MM.1S (cell line): ENCODE measurements at places on chromosomes 7 and 10.

DNA sequence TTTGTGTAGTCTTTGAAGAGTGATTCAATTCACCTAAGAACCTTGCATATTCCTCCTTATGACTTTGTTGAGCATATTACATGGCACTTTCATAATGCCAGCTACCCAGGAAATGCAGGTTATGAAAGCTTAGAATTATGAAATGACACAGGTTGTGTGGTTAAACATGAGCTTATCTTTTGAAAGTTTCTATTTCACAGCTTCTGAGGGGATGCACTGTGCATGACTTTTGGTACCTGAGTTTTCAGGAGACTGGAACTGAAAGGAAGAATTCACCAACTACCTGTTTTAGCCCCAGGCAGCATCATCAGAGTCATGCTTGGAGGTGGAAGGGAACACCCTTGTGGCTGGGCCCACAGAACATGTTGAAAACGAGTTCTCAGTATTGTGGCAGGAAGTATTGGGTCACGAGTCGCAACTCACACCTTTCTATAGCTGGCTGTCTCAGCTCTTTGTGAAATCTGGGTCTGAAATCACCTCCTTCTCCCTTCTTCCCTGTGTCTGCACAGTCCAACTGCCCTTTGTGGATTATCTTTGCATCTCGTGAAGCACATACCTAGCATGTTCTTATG, 228.2 kb downstream of the PTEN start:
- peak; percentile 97 for DNase-seq

- no peak for DNase-seq
These were observed 1.1 kb downstream of the ADRA2A start for GRCh38 chr10:111077785-111078504.

- DNase-seq, result no peak
These were observed 110.2 kb downstream of the MAPK8 start for GRCh38 chr10:48416584-48417232.

- peak; percentile 80 for DNase-seq
These were observed 113.2 kb upstream of the DGKB start for GRCh38 chr7:15015545-15016314.

DNA sequence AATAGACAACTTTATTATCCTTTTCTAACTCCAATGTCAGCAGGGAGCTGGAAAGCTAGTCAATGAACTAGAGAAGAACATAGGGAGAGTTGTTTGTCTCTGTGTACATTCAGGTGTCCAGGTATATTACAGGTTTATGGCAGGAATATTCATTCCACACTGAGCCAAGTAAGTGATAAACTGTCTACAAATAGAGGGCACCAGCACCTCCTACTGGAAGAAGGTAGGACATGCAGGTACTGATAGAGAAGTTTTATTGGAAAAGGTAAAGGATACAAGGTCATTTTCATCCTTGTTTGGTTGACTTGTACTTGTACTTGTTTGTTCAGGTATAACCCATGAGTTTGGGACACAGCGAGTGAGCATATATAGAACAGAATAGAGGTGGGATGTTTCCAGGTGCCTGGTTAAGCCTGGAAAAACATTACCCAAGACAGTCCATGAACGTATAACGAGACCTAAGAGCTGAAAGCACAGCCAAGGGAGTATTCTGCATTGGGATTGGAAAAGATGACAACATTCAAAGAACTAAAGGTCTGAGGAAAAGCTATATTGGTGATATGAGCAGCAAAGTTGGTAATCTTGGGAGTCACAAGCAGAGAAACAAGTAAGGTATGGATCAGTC, 61.4 kb upstream of the PPP1R3C start:
- peak; percentile 40 for DNase-seq

DNA sequence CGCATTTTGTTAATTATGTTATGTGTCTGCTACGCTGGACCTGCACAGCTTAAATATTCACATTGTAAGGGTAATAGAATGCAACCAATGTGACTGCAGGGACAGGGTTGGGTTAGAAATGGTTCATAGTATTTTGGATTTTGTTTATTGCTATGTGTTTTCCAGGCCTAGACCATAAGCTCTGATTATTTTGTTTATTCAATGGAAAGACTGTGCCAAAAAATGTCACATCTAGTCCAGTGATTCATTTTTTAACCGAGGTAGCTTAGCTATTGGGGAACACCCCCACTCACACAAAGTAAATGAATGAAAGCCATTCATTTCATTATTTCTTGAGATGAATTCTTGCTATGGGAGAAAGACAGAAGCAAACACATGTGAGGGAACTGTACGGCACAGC, 516.5 kb upstream of the ANKRD30A start:
- DNase-seq, result no peak

- no peak for DNase-seq
These were observed 156.3 kb upstream of the SEMA3C start for GRCh38 chr7:81075150-81075549.

DNA sequence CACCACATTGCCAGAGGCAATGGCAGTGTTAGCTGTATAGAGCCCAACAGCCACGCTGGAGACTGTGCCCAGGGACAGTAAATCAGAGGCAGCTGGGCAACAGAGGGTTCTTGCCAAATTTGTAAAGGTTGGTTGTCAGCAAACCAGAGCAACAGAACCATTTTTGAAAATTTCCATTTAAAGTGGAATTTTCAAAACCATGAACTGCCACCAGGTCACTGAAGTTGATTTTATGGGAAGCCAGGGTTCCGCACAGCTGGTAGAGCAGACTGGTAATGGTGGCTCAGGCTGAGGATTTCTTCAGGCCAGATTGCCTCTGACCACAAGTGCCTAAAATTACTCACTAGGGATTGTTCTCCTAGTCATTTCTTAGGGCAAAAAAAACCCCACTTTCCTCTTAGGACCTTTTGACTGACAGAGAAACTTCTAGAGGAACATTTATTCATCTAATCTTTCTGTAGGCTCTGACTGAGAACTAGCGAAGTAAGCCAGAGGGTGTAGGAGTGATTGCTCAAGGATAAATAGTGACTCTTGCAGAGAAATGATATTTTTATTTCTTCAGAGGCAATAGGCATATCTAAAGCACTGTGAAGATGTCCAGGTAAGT, 342.4 kb downstream of the BBS9 start:
- no peak for DNase-seq

DNA sequence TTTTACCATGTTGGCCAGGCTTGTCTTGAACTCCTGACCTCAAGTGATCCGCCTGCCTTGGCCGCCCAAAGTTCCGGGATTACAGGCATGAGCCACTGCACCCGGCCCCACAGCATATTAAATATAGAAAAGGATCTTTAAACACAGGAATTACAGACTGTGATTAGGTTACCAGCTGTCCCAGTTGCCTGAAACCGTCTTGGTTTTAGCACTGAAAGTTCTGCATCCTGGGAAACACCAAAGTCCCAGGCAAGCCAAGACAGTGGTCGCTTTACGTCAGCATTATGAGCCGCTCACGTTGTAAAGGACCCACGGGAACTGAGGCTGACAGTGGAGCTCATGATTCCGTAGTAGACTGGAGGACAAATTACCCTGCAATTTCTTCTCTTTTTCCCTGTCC, 69.0 kb upstream of the FAM180A start:
- DNase-seq, result no peak

DNA sequence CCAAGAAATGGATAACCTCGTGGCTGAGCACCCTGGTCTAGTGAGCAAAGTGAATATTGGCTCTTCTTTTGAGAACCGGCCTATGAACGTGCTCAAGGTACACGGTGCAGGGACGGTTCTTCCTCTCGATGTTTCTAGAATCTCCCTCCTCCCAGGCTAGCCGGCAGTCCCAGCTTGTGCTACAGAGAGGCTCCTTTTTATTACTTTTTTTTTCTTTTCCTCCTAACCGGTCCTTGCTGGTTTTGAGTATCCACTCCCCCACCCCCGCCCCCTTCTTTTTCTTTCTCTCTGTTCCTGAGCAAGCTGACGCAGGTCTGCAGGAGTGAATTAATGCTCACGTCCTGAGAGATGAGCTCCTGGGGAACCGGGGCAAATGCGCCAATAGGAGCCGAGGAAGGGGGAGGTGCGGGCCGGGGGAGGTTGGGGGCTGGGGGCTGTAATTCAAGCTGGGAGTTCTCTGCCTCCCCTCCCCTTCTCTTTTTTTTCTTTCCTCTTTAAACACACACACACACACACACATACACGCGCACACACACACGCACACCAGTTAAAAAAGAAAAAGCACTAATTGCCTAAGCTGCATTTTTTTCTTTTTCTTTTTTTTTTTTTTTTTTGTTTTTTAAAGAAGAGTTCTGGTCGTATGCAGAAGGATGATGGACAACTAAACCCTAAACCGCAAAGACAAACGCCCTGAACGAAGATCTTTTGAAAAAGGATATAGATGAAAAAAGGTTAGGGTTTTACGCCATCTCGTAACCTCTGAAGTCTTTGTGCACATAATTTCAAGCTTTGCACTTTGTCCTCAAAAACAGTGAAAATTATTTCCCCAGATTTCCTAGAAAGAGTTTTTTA, 6.6 kb downstream of the CPA2 start:
- DNase-seq, result no peak

GRCh38 chr7:2763597-2763996, 75.6 kb downstream of the AMZ1 start:
- DNase-seq, result no peak

GRCh38 chr10:48786606-48787282, 102.1 kb downstream of the WDFY4 start:
- DNase-seq, result no peak

GRCh38 chr10:34205452-34205851, 609.6 kb downstream of the PARD3 start:
- DNase-seq, result peak; percentile 23

DNA sequence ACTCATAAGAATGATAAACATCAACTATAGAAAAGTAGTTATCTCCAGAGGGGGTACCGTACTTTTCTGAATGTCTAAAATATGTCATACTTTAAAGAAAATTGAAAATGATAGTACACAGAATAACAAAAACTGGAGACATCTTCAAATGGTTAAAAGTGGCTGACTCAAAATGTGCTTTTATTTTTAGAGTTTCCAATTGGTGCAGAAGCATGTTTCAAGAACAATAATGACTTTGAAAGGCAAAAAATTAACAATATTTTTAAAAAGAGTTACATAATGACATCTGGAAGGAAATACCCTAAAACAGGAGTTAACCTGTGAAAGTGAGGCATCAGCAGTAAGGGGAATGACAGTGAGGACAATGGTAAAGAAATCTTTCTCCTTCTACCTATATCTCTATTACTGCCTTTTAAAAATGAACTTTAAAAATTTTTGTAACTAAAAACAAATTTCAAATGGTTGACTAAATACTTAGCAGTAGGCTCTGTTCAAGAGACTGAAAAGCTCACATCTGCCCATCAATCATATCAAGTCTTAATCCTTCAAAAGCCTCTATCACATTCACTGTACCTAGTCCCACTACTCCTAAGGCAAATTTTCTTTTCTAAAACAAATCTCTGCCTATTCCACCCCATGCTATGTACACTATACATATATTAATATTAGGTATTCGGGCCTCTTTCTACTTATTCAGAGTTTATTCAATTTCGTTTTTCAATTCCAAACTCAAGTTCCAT, 3.0 kb downstream of the ASZ1 start:
- no peak for DNase-seq

- no peak for DNase-seq
These were observed 125.6 kb downstream of the KLF6 start for GRCh38 chr10:3659203-3659917.

- DNase-seq, result no peak
These were observed 126.3 kb upstream of the POM121L12 start for GRCh38 chr7:52909131-52909530.

- DNase-seq, result peak; percentile 35
These were observed 48.1 kb downstream of the PDLIM1 start for GRCh38 chr10:95242581-95243317.

GRCh38 chr7:97149843-97150242, 32.3 kb downstream of the SDHAF3 start:
- DNase-seq, result no peak

- no peak for DNase-seq
These were observed 3.8 kb upstream of the DGKI start for GRCh38 chr7:137850571-137850970.

DNA sequence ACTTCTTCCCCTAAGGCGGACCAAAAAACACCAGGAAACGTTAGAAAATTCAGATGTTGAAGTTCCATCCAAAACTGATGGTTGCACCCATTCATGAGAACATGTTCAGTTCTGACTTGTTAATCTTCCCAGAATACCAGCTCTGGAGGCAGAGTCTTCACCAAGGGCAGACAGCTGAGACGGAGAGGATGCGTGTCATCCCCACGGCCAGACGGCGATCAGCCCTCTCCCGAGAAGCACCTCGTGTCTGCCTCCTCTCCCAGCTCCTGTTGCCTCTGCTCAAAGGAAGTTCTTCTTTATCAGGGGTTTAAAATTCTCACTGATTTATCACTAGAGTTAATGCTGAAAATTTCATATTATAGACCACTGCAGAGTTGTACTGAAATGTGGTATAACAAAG, 269.7 kb downstream of the ZMYND11 start:
- DNase-seq, result no peak

DNA sequence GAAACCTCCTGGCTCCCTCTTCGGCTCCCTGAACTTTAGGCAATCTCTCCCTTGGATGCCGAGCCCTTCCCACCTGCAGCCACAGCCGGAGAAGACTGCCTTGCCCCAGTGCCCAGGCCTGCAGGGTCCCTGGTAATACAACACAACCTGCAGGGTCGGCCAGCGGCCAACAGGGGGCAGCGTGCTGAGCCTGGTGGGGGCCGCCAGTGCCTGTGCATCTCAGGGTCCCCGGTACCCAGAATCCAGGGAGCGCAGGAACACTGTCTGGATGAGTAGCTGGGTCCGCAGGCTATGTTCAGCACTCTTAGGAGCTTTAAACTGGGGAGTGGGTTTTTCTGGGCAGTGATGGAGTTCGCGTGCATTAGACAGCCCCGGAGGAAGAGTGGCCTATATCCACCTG, 17.5 kb upstream of the C10orf71 start:
- no peak for DNase-seq

GRCh38 chr7:81231301-81231838, 312.5 kb upstream of the SEMA3C start:
- no peak for DNase-seq

GRCh38 chr7:12490107-12490688, 80.3 kb upstream of the SCIN start:
- peak; percentile 59 for DNase-seq

- no peak for DNase-seq
These were observed 242.8 kb downstream of the CRPPA start for GRCh38 chr7:16178585-16178984.

- DNase-seq, result no peak
These were observed 74.8 kb downstream of the DNAJB6 start for GRCh38 chr7:157411580-157411979.

GRCh38 chr10:6563075-6563474, 17.0 kb downstream of the PRKCQ start:
- DNase-seq, result no peak
